ENCODE measurements at places on chromosomes 4 and X.

DNA sequence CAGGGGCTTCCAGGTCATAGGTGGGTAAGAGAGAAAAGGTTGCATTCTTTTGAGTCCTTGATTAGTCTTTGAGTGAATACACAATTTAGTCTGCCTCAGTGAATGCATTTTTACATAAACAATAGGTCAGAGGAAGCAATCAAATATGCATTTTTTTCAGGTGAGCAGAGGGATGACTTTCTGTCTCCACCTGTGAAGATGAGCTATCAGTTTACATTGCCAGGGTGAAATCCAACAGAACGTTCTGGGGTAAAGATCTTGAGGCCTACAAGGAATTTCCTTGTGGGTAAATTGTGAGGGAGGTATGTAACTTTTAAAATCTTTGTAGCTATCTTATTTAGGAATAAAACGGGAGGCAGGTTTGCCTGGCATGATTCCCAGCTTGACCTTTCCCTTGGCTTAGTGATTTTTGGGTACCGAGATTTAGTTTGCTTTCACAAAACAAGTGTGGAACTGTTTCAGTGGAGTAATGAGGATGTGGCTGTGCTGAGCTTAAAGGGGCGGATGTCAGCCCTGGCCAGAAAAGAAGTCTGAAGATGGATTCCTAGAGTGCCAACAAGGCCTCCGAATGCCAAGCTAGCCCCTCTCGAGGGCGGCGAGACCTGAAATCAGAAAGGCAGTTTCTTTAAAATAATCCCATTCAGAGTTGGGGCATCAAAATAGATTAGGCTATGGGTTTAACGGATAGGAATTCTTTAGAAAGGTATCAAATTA, 29.5 kb downstream of the TMEM131L start:
- DNase-seq: no peak

GRCh38 chr4:125547836-125548235, 233.1 kb downstream of the FAT4 start:
- no peak for DNase-seq

DNA sequence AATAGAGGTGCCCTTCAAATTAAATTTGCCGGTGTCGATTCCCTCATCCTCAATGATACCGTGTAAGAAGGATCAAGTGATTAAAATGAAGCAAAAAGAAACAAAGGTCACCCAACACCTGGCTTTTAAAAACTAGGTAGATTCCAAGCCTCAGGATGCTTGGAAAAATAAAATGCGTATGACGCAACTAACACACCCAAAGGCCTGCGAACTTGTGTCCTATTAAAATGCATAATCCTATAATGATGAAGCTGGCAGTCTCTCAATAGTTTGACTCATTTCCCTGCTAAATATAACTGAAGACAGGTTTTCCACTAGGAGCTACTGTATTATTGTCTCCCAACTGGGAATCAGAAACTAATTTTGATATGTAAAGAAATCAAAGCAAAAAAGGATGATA, 263.2 kb downstream of the DHX15 start:
- DNase-seq: no peak

GRCh38 chr4:90051999-90052398, 75.2 kb upstream of the CCSER1 start:
- DNase-seq: no peak

DNA sequence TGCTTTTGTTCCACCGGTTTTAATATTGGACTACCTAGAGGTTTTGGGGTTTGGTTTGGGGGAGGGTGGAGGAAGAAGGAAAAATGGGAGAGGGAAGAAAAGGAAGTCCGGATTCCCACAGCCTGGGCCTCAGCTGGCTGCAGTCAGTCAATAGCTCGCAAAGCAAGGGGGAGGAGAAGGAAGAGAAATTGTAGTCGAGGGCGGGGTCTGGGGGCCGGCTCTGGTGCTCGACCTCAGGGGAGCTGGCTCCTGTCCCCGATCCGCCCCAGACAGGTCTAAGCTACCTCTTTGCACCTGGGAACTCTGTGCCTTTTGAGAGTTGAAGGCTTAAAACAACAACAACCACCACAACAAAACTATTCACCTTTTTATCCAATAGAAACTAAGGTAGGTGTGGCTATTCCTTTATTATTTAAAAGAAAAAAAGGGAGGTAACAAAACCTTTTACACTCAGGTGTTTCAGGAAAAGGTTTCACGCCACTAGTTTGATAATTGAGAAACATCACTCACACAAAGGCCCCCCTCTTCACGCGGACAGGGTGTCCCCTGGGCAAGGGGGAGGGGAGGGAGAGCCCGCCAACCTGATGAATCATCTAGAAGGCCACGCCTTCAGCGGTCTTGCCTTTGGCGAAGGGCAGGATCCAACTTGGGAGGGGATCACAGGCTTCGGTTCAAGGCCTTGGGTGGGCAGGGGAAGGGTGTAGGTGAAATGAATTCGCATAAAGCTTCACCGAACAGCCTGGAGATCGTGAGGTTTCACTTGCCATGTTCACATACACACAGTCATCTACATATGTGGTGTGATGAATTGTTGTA, 1.6 kb upstream of the LNX1 start:
- no peak for DNase-seq

GRCh38 chr4:25843340-25844097, 19.3 kb downstream of the SEL1L3 start:
- no peak for DNase-seq

GRCh38 chrX:38607976-38608375, 46.6 kb downstream of the TSPAN7 start:
- no peak for DNase-seq

- no peak for DNase-seq
Observed at GRCh38 chrX:85139422-85139821, 104.2 kb downstream of the SATL1 start.

GRCh38 chr4:126448086-126448845, 1133.5 kb downstream of the FAT4 start:
- DNase-seq: no peak

DNA sequence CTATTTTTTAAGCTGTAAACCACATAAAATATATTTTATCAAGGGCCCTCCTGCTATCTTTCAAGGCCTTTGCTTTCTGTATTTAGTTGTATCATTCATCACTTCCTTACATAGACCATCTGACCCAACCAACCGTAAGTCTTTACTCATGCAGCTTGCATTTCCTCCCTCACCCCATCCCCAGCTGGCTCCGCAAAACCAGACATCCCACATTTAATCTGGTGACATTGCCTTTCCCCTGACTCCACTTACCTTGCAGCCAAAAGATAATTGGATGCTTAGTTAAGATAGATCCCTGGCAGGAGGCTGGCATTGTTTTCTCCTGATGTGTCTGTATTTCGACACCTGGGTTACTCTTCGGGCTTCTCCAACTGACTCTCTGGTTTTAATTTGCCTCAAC, 183.7 kb upstream of the LDB2 start:
- DNase-seq: no peak
